ENCODE measurements at places on chromosomes 7 and 10. TPM values are rescaled to one million over a fixed set of nuclear protein-coding genes. Genes with fewer than 3 reads are reported as not detected.

DNA sequence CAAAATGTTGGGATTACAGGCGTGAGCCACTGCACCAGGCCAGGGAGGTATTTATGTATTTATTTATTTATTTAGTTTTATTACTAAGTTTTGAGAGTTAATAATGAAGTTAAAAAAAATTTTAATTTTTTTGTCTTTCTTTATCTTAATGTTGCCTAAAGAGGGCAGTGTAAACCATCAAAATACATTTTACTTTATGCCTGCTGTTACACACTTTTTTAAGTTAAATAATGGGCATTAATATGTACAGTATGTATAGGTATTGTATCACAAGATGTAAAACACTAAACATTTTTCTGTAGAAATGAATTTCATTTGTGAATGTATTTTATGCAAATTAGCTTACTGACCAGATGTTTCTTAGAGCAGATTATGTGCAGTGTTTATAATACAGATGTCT lies 129.4 kb downstream of the AASS start:
- no peak for DNase-seq

- no peak for DNase-seq
Observed at GRCh38 chr10:21297603-21298383, 227.7 kb downstream of the SKIDA1 start.

Gene GARS1
- polyA plus RNA-seq = 90.5 TPM

Gene ADAM22
- polyA plus RNA-seq = 10.4 TPM

Gene AKR1C8
- 0.31 TPM for polyA plus RNA-seq

Gene ENTPD1
- 21.9 TPM for polyA plus RNA-seq

DNA sequence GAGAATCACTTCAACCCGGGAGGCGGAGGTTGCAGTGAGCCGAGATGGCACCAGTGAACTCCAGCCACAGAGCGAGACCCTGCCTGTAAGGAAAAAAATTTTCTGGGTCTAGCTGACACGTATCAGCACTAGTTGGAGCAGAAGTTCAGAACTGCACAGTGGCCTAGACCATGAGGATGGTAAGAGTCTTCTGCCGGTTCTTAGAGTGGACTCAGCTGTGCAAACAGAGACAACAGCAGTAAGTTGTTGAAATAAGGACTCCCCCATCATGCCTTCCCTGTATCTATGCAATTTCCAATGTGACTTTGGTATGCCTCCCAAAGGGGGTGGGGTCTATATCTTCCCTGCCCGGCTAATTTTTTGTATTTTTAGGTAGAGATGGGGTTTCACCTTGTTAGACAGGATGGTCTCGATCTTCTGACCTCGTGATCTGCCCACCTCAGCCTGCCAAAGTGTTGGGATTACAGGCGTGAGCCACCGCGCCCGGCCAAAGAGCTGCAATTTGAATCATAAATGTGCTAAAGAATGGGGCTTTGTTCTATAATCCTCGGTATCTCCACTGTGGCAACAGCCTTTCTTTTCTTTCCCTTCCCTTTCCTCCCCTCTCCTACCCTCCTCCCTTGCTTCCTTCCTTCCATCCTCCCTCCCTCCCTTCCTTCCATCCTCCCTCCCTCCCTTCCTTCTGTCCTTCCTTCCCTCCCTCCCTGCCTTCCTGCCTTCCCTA lies 14.5 kb upstream of the RNF216 start:
- DNase-seq = no peak

- no peak for DNase-seq
Observed at GRCh38 chr7:155222573-155222972, 75.1 kb upstream of the INSIG1 start.

DNA sequence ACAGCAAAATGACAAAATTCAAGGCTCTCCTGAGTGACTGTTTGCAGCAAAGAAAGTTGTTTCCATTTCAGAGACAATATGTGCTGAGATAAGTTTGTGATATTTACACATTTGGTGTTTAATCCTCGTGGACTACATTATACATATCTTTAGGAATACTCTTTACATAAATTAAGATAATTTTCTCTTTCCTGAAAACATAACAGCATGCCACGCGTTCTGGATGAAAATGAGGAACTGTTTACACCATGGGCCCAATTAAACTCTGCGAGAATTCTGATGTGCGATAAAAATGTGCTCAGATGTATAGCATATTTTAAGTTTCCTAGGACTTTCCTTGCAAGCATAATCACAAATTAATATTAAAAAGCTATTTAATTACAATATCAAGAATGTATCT lies 26.4 kb downstream of the PTPRE start:
- no peak for DNase-seq

GRCh38 chr10:47179291-47179647 lies 120.7 kb upstream of the GDF10 start:
- no peak for DNase-seq

DNA sequence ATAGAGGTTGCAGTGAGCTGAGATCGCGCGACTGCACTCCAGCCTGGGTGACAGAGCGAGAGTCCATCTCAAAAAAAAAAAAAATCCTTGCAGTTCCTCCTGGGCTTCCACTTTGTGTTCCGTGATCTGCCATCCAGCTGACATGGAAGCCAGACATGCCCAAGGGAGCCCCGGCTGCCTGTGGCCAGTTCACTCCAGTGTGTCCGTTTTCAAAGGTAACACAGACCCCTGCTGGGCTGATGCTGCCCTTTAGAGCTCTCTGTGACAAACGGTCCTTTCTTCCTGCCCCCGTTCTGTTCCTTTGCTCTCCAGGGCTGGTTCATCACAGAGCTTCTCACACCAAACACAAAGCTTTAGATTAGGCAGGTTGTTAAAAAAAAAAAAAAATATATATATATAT lies 130.8 kb downstream of the CUL2 start:
- DNase-seq = no peak

Gene PAPSS2
- 44.3 TPM for polyA plus RNA-seq

Gene NCF1
- polyA plus RNA-seq = 2.1 TPM

GRCh38 chr10:6542999-6543430 lies 37.1 kb downstream of the PRKCQ start:
- no peak for DNase-seq

Gene TMEM270
- not detected for polyA plus RNA-seq

GRCh38 chr7:123695944-123696677 lies 40.4 kb downstream of the LMOD2 start:
- DNase-seq = no peak

GRCh38 chr7:90536449-90536848 lies 59.7 kb upstream of the CDK14 start:
- no peak for DNase-seq

GRCh38 chr10:120039826-120040225 lies 147.3 kb downstream of the SEC23IP start:
- DNase-seq = no peak

Gene IFIT1
- 20.7 TPM for polyA plus RNA-seq

Gene WNT8B
- polyA plus RNA-seq = 0.69 TPM

DNA sequence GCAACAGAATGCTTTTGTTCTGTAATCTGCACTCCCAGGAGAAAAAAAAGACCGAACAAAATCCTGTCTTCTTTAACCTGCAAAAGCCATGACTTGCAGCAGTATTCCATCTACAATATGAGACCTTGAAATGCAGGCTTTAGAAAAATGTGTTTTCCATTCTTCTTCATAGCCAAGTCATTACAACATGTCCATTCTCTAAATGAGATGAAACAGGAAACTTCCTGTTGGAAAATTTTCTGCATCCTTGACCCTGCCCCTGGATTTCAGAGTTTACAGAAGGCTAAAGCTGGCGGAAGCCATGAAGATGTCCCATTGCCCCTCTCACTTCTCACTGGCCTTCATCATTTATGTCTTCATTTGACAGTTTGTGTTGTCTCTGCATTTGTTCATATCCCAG lies 546.4 kb downstream of the TNS3 start:
- no peak for DNase-seq

- no peak for DNase-seq
Observed at GRCh38 chr7:25308906-25309705, 80.8 kb upstream of the NPVF start.

DNA sequence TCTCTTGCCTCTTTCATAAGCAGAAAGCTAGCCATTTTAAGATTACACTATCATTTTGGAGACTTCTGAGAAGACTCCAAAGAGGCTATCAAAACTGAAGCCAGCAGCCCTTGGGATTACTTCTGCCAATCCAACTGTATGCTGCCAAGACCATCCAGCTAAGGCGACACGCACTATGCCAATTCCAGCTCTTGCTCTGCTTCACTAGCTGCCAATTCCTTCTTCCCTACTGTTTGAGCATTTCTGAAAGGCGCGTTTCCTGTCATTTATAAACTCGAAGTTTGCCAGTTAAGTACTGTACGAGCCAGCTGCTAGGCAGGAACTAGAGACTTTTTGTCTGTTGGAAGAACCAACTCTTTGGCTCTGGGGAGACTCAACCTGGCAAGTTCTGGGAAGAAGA lies 36.5 kb downstream of the MALSU1 start:
- no peak for DNase-seq

DNA sequence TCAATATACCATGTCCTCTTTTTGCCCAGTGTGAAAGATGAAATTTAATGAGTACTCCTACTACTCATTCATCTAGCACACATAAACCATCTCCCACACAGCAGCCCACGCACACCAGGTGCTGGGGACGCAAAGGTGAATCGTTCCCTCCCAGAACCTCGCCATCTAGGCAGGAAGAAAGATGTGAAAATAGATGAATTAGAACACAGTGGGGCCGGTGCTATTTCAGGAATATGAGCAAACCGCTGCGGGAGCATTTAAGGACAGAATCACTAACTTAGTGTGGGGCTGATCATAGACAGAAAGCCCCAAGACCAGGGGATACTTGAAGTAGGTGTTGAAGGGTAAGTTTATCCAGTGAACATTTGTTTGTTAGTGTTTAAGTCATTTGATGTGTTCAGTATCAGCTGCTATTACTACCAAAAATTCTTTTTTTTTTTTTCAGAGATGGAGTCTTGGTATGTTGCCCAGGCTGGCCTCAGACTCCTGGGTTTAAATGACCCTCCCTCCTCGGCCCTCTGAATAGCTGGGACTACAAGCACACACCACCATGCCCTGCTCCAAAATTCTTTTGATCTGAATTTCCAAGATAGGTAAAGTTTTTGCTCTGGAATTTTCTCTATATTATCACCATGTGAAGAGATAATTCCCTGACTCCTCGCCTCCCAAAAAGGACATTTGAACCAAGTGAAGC lies 48.8 kb downstream of the CPXM2 start:
- no peak for DNase-seq

- no peak for DNase-seq
Observed at GRCh38 chr7:91228927-91229558, 35.2 kb upstream of the FZD1 start.

- DNase-seq = no peak
Observed at GRCh38 chr7:113831556-113831955, 87.3 kb downstream of the PPP1R3A start.

Gene FUOM
- polyA plus RNA-seq = 29.0 TPM

Gene PRF1
- polyA plus RNA-seq = 0.33 TPM

DNA sequence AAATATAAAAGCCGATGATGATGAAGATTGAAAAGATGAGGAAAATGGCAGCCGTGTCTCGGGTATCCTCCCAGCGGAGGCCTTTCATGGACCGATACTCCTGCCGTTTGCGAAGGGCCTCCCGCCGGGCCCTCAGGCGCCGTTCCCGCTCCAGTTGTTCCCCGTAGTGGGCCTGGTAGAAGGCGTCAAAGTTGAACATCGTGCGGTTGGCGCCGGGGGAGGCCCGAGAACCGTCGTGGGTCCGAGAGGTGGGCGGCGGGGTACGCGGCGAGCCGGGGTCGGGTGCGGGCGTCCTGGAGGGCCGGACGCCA lies 553 bp downstream of the DNAJC30 start:
- no peak for DNase-seq

- no peak for DNase-seq
Observed at GRCh38 chr7:75905785-75906604, 9.0 kb upstream of the POR start.

Gene FOXK1
- polyA plus RNA-seq = 11.5 TPM

GRCh38 chr10:7408291-7409044 lies 2.4 kb downstream of the SFMBT2 start:
- DNase-seq = no peak

Gene RAB11FIP2
- 58.7 TPM for polyA plus RNA-seq

Gene LIPN
- polyA plus RNA-seq = not detected

Gene GPNMB
- polyA plus RNA-seq = 31.5 TPM

DNA sequence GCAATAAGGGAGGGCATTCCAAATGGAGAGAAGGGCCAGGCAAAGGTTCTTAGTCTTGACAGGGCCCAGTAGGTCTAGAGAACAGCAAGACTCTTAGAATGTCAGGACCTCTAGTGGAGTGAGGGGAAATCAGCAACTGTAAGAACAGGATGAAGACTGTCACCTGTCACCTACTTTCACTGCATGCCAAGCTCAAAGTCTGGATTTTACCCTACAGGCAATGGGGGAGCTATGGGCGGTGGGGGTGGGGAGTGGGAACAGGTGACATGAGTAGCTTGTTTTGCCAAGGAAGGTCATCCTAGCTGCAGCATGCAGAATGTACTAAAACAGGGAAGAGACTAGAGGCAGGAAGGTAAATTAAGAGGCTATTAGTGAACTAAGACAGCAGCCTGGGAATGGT lies 18.3 kb downstream of the GOT1 start:
- no peak for DNase-seq

Gene TMEM130
- polyA plus RNA-seq = 4.5 TPM

Gene FLNC
- 18.6 TPM for polyA plus RNA-seq

Gene SMARCD3
- 60.5 TPM for polyA plus RNA-seq

DNA sequence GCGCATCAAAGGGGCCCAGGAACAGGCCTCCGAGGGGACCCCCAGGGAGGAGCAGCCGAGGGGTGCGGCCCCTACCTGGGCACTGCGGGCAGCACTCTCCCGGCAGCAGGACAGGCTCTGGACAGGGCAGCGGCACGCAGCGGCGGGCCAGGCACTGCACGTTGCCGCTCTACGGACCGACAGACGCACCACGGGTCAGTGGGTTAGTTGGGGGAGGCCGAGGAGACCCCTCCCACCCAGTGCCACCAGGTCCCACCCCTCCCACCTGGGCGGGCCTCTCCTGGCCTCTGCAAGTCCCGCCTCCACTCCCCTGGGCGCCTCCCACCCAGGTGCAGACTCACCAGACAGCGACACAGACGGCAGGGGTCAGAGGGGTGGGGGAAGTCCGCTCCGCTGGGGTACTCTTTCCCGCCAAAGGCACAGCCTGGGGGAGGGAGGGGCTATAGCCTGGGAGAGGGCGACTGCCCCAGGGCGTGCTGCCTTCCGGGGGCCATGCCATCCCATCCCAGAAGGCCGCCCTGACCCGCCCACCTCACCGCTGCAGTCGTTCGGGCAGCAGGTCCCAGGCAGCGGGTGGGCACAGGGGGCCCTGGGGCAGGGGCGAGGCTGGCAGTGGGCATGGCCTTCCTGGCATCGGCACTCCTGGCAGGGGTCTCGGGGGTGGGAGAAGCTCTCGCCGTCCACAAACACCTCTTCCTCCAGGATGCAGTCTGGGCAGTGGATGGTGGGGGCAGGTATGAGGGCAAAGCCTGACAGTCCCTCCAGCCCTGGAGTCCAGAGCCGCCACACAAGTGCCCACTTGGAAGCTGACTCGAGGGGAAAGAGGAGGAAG lies 19.2 kb downstream of the KCP start:
- no peak for DNase-seq

Measured in left renal cortex interstitium (tissue), 4 donors.